ENCODE measurements at places on chromosomes 6 and 20.

DNA sequence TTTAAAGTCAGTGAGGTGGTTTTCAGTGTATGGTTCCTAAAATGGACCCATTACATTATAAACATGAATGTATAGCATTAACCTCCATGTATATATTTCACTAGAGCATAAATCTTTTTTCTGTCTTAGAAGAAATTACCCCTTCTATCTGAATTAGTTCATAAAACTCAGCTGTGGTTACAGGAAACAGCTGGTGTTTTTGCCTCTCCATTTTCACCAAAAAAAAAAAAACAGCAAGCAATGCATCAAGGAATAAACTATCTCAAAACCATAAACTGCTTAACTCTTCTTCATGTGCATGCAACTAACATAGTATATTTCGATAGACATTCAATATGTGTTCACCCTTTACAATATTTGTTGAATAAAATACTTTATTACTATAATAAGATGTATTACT lies 40.2 kb downstream of the MOXD1 start:
- DNase-seq, result no peak

- DNase-seq, result no peak
These were observed 64.9 kb upstream of the ARHGAP18 start for GRCh38 chr6:129774697-129775447.

DNA sequence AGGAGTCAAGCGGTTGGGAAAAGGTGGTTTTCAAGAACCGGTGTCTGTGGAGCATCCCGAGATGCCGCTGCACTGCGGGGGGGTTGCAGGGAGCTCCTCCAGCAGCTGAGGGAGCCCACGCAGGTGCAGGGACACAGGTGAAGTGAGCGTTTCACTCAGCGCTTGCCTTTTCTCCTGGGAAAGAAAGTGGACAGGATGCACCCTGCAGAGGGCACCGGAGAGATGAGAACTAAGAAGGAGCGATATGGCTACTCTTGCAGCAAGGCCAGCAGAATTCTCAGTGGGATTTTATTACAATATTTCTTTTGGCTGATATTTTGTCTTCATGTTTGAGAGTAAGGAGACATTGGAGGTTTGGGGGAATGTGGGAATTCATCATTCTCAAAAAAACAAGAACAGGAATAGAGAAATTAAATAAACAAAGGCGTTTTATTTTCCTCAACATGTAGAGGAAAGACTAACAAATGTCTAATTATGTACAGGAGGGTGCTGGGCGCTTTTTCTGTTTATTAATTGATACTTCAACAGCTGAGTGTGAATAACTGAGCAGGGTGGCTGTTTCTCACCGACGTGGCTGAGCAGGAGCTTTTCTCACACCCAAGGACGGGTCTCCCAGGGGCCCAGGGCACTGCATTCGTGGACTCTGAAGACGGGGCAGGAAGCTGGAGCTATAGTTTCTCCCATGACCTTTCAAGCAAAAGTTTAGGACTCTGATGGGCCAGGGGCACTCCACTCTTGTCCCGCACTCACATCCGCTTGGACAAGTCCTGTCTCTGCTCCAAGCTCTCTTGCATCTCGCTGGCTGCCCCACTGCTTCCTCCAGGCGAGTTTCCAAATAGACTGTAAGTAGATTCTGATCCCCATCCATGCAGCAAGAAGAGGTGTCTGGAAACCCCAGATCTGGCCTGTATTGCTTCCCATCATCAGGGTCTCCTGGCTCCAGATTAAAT lies 176.1 kb downstream of the SMOC2 start:
- no peak for DNase-seq

DNA sequence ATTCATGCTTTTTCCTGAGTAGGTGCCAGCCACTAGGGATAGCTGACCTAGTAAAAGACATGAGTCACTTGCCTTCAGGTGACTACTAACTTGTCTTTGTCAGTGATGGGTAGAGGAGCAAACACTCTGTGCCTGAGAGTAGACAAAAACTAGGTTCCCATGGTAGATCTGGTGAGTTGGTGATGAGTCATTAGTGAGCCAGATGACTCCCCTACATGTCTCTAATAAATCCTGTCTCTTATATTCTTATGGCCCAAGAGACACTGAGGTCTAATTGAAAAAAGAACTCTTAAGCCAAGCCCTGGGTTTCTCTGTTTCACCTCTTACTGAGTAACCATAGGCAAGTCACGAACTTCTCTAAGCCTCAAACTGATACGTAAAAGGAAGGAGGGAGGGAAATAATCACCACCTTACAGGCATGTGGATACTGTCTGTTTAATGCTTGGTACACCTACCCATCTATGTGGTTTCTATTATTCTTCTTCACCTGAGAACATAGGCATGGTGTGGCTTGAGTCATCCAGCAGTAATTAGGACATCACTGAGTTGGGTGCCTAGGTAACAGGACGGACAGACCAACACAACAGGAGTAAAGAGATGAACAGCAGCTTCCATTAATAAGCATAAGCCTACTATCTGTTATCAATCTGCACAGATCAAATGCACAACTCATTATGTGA lies 20.3 kb downstream of the TTPAL start:
- peak; percentile 75 for DNase-seq

DNA sequence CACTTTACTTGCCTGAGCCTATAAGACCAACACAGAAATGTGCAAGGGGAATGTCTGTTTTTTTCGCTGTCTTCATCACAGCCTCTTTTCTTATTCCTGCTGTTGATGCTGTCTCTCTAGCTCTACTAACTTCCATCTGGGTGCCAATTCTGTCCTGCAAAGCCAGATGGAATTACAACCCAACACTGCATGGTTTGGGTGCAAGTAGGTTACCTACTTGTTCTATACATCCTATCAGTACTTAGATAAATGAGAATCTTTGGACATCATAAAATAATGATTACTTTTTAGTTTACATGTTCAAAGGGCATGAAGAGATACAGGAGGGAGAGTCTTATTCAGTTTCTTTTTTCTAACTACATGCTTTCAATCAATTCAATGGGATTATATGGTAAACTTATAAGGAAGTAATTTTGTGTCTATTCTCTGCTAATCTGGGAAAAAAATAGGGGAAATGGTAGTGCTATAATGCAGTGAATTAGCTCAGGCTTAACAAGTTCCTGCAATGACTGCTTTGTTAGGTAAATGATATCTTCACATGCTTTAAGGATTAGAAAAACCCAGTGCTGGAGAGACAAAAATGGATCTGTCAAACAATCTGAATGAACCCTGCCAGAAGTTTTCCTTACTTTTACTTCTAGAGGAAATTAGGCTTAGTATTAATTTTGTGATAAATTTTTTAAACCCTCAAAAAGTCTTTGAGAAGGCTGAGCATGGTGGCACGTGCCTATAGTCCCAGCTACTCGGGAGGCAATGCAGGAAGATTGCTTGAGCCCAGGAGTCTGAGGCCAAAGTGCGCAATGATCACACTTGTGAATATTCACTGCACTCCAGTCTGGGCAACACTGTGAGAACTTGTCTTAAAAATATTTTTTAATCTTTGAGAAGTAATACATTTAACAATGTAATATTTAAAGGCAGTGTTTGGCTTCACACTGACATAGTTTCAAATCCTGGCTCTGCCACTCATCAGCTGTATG lies 86.5 kb upstream of the E2F3 start:
- no peak for DNase-seq

- no peak for DNase-seq
These were observed 160.2 kb downstream of the DST start for GRCh38 chr6:56482525-56482924.

DNA sequence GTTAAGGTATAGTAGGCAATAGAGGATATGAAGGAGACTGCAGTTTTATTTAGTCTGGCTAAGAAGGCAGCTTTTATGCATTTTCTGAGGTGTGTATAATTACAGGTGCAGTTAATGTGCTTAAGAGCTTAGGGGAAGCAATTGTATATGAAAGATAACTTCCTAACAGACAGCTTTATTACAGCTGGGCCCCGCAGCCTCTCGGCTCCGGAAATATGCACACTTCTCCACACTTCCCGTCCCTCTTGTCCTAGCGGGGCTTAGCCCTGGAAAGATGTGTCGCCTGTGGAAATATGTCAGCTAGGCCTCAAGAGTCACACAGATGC lies 178.4 kb upstream of the ARID1B start:
- DNase-seq, result no peak

DNA sequence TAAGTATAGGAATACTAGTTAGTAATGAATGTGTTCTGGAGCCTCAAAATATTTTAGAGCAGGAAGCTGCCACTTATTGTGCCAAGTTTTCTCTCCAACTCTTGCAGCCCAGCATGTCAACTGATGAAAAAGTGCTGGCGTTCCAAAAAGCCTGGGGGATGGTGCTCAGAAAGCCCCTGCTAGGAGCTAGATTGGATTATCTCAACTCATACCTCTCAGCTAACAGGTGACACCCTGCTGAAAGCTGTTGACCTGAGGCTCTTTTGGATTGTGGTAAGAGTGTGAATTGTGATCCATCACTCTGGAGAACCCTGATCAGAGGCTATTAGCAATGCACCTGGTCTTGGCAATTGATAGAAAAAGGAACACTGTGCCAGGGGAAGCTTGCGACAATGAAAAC lies 580.4 kb downstream of the EYS start:
- no peak for DNase-seq

- no peak for DNase-seq
These were observed 71.9 kb upstream of the SULF2 start for GRCh38 chr20:47857187-47857568.

- no peak for DNase-seq
These were observed 132.1 kb upstream of the KCNG1 start for GRCh38 chr20:51154708-51155690.

- no peak for DNase-seq
These were observed 65.5 kb downstream of the SMOC2 start for GRCh38 chr6:168506460-168506859.

- no peak for DNase-seq
These were observed 8.7 kb upstream of the MYBL2 start for GRCh38 chr20:43658069-43658722.

GRCh38 chr6:133892813-133893691 lies 4.1 kb downstream of the TCF21 start:
- no peak for DNase-seq

- no peak for DNase-seq
These were observed 3.8 kb downstream of the TOMM34 start for GRCh38 chr20:44956410-44956809.

GRCh38 chr6:149273318-149273717 lies 44.2 kb upstream of the TAB2 start:
- DNase-seq, result no peak

DNA sequence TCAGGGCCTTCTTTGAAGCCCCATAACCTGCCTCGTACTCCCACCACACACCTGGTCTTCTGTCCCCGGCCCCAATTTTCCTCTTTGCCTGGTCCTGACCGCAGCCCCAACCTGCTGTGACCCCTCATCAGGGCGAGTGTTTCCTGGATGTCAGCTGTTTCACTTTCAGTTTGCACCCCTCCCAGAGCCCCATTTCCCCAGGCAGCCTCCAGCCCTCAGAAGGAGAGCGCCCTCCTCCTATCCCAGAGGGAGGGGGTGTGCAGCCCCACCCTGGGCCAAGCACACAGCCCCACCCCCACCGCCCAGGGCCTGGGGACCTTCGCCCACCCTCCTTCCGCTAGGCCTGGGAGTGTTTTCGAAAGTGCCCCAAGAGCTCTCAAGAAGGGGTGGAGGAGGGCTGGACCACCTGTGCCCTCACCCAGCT lies 1.5 kb downstream of the BAK1 start:
- DNase-seq, result no peak

DNA sequence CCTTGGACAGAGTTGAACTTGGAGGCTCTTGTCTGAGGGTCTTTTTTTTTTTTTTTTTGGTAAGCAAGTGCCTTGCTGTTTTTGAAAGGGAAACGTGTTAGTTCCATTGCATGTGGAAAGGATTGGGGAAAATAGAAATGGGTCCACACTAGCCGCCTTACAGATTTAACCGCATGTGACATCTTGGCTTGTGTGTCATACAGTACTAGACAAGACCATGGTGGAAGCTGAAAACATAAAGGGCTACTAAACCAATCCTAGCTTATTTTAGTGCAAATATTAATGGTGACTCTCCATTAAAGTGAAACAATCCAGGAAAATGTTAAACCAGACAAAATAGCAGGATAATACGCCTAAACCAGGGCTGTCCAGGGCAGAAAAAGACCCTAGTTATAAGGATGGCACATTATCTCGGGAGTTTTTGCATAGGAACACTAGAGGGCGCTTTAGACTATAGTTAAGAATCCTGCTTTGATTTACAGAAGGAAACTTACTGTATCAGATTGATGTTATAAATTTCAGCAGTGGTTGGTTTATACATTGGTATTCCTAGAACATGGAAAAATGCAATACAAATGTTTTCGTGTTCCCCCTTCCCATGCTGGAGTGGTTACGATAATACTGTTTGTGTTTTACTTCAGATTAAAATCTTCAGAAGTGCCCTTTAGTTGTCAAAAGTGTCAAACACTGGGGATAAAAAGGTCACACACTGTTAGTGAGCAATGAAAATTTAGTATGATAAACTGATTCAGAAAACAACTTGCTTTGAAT lies 59.8 kb upstream of the DEK start:
- no peak for DNase-seq

GRCh38 chr6:35294308-35294945 lies 3.2 kb upstream of the DEF6 start:
- DNase-seq, result no peak

DNA sequence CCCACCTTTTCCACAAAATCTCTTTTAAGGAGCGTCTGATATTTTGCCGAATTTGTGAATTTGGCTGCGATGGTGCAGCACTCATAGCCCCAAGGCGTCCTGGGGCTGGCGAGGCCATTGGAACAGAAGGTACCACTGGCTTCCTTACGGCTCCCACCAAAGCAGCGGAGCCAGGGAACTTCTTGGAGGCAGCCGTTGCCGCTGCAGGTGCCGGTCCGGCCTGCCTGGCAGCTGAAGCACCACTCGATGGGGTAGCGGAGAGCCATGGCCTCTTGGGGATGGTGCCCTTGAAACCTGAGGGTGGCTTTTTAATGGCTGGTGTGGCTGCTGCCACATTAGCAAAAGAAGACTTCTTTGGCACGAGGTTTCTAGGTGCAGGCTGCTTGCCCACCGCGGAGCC lies 29.8 kb downstream of the DIDO1 start:
- DNase-seq, result no peak

- DNase-seq, result no peak
These were observed 74.9 kb upstream of the TOX2 start for GRCh38 chr20:43839793-43840199.

DNA sequence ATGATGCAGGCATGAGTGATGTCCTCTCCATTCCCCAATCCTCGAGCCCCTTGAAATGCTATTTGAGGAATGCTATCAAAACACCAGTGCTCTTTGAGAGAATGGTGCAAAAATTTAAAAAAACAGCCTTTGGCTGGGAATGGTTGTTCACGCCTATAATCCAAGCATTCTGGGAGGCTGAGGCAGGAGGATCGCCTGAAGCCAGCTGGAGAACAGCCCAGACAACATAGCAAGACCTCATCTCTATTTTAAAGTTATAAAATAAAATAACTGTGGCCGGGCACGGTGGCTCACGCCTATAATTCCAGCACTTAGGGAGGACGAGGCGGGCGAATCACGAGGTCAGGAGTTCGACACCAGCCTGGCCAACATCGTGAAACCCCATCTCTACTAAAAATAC lies 4.2 kb upstream of the VARS1 start:
- DNase-seq, result no peak

- DNase-seq, result no peak
These were observed 95.0 kb downstream of the TOX2 start for GRCh38 chr20:44009679-44009992.

GRCh38 chr6:70421509-70421908 lies 8.2 kb downstream of the FAM135A start:
- DNase-seq, result no peak

GRCh38 chr6:128244751-128245405 lies 275.5 kb downstream of the PTPRK start:
- DNase-seq, result no peak
